Chondrocyte (in vitro differentiated cells): ENCODE measurements at places on chromosomes 3 and 15. TPM values are rescaled to one million over a fixed set of nuclear protein-coding genes. Genes with fewer than 3 reads are reported as not detected.

Gene RETNLB
- total RNA-seq = not detected in 3 replicates

Gene ECE2
- total RNA-seq = not detected in 3 replicates

DNA sequence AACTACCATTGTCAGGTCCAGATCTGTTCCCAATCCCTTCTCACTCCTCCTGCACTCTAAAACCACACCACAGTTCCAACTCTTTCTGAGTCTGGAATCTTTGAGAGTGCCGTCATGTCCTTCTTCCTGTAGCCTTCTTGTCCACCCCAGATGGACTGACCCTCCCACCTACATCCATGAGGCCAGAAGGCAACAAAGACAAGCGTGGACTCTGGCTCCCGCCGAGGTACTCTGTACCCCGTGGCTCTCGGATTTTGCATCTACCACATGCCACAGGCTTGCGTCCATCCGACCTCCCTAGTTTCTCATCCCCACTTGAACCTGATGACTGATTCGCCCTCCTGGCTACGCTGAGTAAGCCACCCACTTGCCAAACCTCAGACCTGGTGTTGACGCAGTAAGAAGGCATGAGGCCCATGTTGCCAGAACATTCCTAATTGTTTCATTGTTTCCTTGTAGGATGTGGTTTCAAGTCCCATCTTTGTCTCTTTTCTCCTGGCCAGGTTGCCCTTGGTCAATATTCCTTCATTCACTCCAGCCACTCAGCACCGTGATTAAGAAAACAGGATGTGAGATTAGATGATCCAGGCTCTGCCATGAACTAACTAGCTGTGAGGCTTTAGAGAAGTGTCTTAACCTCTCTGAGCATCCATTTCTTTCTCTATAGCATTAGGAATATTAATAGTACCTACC is 1.1 kb upstream of the ZBTB38 start:
- DNase-seq = no peak

GRCh38 chr3:17771177-17772017 is 29.0 kb upstream of the TBC1D5 start:
- no peak for DNase-seq

Gene POC1A
- total RNA-seq = 5.3 to 5.7 TPM (median 5.5 TPM) in 3 replicates

DNA sequence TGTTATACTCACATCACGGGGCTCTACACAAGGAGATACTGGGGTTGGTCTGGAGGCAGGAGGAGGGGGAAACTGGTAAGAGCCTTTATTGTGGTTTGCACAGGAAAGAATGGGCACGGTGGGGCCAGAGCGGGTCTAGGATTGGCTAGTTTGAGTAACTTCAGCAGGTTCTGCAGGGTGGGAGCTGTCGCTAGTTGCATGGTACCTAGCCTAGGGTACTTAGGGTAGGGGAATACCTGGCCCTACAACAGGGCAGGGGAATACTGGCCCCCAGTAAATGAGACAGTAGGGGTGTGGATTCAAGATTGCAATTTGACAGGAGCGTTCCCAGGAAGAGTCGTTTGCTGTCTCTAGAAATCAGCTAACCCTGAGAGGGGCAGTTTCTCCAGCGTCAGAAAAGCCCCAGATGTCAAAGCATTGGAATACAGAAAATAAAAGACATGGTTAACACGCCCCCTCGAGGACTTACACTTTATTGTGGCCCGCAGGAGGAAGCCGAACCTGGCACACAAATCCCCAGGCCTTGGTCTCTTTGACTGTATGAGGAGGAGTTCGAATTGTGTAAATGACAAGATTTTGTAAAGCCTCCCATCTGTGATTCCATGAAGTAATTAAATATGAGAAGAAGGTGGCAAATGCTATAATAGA is 32.0 kb downstream of the ST8SIA2 start:
- DNase-seq = no peak

DNA sequence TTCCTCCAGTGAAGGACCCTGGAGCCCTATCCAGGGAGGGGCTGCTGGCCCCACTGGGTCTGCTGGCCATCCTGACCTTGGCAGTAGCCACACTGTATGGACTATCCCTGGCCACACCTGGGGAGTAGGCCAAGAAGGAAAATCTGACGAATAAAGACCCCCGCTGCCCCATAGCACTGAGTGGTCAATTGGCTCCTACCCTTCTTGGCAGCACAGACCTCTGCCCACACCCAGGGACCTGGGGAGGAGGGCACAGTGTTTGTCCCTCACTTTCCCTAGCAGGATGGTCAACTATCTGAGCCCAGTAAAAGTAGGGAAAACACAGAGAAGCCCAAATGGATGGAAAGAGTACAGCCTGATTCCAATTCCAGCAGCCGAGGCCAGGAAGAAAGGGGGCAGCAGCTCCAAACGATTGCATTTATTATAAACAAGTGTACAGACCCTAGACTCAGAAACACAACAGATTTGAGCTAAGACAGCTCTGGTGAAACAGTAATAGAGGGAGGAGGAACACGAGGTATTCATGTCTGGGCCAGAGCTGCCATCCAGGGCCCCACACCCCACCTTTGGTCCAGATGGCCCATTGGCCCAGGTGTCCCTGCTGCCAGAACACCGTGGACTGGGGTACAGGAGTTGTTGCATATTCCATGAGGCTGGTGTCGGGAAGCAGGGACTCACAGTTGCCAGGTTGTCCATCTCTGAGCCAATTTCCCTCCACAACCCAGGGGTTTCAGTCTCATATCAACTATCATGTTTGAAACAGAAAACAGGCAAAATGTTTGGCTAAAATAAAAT is 21.1 kb downstream of the ATRIP start:
- no peak for DNase-seq

GRCh38 chr3:140007911-140008869 is 73.2 kb downstream of the CLSTN2 start:
- DNase-seq = no peak

DNA sequence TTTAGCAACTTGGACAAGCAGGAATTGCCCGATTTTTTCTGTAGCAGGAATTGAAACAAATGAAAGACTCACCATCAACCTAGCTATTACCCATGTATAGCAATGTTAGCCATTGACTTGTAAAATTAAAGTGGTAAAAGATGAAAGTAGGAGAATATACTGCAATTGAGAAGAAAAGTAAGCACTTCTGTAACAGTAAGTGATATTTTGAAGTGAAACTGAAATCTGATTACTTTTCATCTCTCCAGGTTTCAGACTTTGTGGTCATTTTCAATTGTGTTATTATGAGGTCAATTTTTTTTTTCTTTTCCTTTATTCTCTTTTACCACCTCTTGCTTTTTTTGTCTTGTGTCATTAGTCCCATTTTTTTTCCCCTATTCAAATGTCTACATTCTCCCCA is 1078.2 kb downstream of the ZPLD1 start:
- DNase-seq = no peak

DNA sequence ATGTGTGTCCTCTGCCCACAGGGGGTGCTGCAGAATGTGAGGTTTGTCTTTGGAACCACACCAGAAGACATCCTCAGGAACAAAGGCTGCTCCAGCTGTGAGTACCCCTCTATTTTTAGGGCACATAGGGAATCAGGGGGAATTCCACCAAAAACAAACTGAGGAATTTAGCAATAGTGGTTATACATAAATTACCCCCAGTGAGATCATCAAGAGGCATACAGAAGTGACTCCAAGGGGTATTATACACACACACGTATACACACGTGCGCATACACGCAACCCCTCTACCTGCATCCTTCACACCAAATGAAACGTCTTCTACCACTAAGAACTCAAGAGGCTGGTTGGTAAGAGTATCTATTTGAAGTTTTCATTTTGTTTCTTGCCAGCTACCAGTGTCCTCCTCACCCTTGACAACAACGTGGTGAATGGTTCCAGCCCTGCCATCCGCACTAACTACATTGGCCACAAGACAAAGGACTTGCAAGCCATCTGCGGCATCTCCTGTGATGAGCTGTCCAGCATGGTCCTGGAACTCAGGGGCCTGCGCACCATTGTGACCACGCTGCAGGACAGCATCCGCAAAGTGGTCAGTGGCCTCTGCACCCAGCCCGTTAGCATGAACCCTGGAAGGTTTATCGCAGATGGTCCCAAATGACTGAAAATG is 2.9 kb downstream of the THBS1 start:
- DNase-seq = no peak

Gene IDH2
- 115 to 126 TPM (median 125 TPM) in 3 replicates for total RNA-seq

- DNase-seq = no peak
Observed at GRCh38 chr15:87209891-87210689, 1046.4 kb downstream of the NTRK3 start.

GRCh38 chr3:130700541-130700940 is 46.1 kb downstream of the PIK3R4 start:
- no peak for DNase-seq

Gene PTH1R
- 2.4 to 6.3 TPM (median 3.1 TPM) in 3 replicates for total RNA-seq
